Stimulated activated CD4-positive, alpha-beta T cell treated with anti-CD3 and anti-CD28 coated beads, Interleukin-4, amount 100 ng/mL, for 1 hour (primary cell): ENCODE measurements at places on chromosomes 1 and 21.

DNA sequence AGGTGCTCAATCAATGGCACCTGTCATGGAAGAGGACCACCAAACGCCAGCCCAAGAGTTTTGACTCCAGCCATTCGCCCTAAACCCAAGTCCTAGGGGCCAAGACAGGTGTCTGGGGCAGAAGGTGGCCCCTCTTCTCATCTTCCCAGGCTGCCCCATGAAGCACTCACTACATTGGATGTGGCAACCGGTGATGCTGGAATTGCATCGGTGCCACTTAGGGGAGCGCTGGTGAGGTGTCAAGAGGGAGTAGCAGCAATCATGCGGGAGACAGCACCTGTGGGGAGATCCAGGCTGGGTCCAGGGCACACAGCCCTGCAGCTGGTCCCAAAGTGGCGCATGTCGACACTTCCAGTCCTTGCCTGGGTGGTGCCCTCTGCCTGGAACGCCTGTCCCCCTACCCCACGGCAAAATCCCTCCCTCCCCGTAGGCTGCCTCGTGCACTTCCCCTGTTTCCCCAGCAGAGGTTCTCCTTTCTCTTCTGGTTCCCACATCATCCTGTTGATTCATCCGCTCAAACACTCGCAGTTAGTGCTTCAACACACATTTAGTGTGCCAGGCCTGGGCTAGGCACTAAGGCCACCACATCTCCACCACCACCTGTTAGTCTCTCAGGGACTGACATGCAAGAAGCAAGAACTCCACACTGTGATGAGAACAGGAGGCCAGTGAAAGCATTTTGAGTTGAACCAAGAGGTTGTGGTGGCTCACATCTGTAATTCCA lies 18.5 kb downstream of the PLA2G2D start:
- peak; percentile 13 for DNase-seq

- DNase-seq, result no peak
These were observed 123.7 kb downstream of the UBE2U start for GRCh38 chr1:64327119-64327518.

DNA sequence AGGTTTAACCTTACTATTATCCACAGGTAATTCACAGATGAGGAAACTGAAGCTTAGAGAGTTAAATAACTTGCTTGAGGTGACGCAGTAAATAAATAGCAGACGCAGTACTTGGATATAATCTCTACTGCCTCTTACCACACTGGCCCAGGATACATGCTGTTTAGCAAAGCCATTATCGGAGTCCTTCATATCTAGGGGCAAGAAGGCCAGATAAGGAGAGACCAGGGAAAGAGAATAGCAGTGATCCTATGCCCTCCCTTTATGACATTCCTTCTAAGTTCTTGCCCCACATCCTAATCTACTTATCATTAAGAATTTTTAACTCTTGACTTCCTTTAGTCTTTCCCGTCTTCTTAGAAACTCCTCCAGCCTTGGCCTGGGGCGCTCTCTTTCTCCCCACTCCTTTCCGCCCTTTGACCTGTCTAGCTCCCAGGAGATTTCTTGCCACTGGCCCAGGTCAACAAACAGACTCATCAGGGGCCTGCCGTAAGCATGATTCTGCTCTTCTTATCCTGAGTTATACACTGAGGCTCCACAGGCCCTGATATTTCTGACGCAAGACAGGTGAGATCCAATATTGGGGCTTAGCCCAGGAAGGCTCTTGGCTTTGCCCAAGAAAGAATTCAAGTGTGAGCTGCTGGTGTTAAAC lies 11.4 kb upstream of the SLAMF1 start:
- no peak for DNase-seq

GRCh38 chr1:77542813-77543420 lies 139.5 kb downstream of the ZZZ3 start:
- no peak for DNase-seq

- no peak for DNase-seq
These were observed 76.5 kb downstream of the S1PR1 start for GRCh38 chr1:101313356-101313755.

DNA sequence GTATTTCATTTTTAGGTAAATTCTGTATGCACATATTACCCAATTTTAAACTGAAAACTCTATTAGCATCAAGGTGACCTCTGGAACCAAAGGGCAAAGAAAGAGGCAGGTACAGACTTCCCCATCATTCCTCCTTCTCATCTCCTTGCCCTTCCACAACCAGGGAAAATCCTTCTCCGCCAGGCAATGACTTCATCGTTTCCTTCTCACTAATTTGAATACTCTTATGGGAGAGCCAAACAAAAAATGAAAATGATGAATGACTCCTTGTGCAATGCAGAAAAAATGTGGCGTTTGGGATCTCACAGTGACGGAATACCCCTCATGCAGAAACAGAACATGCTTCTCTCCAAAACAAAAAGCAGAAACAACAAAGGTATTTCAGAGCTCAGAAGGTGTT lies 83.7 kb downstream of the HLCS start:
- DNase-seq, result no peak

- DNase-seq, result no peak
These were observed 640 bp downstream of the JTB start for GRCh38 chr1:153976819-153977249.

- no peak for DNase-seq
These were observed 15.0 kb upstream of the BARHL2 start for GRCh38 chr1:90732136-90732535.

GRCh38 chr1:34408011-34408410 lies 231.3 kb downstream of the C1orf94 start:
- DNase-seq, result no peak

DNA sequence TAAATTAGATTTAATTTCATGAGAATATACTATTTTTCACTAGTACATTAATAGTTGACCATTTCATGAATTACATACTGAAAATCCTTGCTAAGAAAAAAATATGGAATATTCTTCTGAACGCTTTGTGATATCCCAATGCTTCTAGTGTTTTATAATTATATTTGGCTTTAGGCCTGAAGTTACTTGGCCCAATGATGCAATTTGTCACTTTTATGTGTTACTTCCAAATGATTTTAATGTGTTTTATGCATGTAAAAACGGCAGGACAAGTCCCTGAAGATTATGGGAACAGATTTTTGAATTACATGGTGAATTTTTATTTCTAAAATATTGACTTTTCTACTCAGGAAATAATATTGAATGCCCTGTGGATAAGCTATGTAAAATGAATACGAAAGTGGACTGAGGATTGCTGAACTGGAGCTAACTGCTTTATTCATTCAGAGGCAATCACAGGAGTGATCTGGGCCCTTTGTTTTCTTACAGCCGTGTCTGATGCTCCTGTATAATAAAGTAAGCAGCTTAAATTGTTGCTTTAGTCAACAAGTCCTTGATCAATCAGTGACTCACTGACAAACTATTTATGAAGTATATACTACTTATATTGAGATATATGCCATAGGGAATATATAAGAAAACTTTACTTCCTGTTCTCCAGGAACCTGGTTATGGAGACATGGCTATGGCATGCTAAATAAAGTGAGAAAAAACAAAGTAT lies 543.0 kb upstream of the RGS18 start:
- no peak for DNase-seq

DNA sequence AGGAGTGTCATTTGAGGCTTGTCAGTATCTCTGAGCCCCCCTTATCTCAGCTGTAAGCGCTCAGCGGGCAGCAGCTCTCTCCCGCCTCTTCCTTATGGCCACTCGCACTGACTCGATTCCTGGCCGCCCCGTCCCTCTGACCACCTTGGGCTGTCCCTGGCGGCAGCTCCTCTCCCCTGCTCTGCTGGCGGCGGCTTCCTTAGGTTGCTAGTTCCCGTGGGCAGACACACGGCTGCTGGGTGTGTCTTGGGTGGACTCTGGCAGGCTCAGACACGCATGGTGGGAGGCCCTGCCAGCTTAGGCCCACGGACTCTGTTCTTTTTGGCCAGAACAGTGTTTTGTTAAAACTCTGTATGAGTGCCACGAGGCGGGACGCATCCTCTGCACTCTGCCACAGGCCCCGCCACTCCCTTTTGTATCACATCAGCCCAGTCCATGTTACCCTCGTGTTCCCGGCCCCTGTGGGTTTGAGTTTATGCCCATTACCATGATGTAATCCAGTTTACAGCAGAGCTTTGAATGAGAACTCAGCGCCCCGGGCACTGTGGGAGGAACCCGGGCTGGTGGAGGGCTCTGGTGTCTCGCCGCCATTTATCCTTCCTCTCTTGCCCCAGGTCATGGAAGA lies 45.9 kb downstream of the COQ8A start:
- DNase-seq, result no peak

DNA sequence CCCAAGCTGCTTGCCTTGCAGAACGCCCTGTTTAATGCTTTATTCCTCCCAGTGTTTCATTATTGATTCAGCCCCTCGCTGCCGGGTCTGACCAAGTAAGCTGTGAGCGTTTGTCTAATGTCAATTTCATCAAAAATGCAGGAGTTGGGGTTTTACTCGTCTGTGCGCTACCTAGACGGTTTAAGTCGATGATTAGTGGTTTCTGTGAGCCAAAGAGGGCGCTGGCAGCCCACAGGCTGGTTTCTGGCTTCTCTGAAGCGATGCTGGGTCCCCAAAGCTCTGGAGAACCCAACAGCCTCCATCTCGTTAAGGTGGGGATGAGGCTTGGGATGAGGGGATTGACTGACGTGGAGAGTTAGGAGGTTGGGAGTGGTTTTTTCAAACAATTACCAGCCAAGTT lies 102.9 kb downstream of the SYF2 start:
- no peak for DNase-seq

- DNase-seq, result peak; percentile 37
These were observed 21.2 kb downstream of the OVGP1 start for GRCh38 chr1:111406321-111406768.

DNA sequence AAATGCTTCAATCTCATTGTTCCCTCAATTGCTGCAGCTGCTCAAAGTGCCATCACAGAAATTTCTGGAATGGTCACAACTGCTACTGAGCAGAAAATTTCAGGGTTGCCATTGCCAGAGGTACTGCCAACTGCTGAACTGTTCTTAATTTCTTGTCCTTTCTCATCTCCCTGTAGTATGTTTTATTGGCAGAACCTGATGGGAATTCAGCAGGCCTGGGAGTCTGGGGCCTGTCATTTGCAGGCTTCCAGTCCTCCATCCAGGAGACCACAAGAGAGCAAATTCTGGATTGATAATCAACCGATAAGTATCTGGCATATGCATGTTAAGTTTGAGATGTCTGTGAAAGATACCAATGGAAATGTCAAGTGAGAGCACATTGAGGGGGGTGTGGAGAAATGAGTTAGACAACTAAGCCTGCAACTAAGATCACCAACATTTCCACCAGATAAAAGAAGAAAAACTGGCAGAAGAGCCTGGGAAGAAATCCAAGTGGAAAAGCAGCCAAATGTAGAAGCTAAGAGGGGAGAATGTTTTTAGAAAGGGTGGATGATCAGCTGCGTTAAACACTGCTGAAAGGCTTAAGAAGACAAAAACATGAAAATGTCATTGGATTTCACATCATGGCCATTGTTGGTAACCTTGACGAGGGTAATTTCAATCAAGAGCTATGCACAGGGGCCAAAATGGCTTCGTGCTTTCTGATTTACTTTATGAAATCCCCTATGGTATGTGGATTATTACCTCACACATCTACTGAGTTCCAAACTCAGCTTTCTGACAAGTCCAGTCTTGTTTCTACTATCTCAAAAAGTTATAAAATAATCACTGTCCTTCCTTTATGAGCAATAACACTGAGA lies 648.1 kb downstream of the PLPP3 start:
- no peak for DNase-seq

- DNase-seq, result no peak
These were observed 34.0 kb downstream of the MACF1 start for GRCh38 chr1:39238476-39238875.

- DNase-seq, result no peak
These were observed 251.0 kb downstream of the LRRIQ3 start for GRCh38 chr1:73947009-73947408.

GRCh38 chr1:63524201-63524600 lies 876 bp downstream of the EFCAB7 start:
- DNase-seq, result no peak

- DNase-seq, result no peak
These were observed 15.2 kb downstream of the PTTG1IP start for GRCh38 chr21:44858291-44858690.

DNA sequence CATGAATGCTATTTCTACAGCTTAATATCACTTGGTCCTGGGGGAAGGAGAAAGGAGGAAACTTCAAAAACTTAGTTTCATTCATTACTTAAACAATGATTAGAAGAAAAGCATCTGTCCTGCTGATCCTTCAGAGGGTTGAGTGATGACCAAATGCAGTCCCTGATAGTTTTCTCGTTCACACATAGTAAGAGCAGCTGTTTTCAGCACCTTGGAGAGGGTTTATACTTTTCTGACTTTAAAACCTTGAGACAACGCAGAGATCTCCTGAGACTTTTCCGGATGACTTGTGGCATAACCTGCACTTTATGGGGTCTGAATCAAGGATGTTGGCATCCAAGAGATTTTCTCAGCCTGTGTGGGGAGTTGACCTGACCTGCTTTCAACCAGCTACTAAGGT lies 94.0 kb upstream of the KCND3 start:
- DNase-seq, result no peak

- no peak for DNase-seq
These were observed 99.3 kb downstream of the PLD5 start for GRCh38 chr1:242425232-242425631.

DNA sequence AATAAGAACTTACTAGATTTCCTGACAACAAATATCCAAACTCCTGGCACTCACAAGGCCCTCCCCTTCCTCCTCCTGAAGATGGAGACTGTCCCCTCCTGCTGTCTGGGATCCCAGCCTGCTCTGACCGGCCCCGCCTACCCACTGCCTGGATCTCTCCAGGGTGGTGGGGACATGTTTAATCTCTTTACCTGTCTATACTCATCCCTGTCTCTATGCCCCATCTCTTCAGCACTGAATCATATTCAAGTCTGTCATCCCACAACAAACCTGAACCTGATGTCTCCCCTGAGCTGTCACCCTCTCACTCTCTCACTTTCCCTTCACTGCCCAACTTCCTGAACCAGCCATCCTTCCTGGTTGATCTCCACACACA lies 22.1 kb downstream of the MATN1 start:
- no peak for DNase-seq

- DNase-seq, result no peak
These were observed 777.5 kb upstream of the ADGRL2 start for GRCh38 chr1:81023187-81023724.

DNA sequence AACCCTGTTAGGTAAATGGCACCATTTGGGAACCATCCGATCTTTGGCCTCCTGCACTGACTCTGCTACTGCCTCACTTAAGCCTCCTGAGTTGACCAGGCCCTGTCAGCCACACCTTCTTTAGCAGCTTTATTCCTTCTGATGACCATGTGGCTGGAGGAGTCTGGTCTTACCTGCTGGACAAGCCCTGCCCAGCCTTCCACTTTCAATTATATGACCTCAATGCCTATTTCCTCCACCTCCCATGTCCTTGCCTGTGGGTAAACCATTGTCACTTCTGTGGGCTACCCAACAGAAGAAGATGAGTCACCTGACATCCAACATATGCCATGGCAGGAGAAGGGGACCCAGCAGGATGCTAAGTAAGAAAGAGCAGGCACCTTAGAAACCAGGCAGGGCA lies 393.8 kb downstream of the NTNG1 start:
- no peak for DNase-seq

GRCh38 chr1:69570356-69570755 lies 2.6 kb downstream of the LRRC7 start:
- no peak for DNase-seq
